Bone marrow (tissue), 2 donors: ENCODE measurements at places on chromosomes 2 and 18.

DNA sequence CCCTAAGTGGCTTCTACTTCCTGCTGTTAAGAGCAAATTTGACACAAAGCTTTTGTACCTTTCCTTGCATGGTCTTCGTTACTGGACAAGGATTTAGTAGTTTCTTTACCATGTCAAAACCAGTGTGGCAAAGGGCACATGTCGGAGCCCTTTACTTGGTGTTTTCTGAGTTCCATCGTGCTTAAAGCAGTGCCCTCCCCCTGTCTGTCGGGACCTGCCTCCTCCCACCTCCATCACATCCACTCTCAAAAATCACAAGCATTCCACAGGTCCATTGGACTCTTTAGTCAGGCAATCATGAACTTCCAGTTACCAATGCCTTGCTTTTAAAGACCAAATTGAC, 763 bp downstream of the CCDC141 start:
- DNase-seq = no peak

- DNase-seq = no peak
Measured at GRCh38 chr2:172374318-172375240, 52.8 kb upstream of the ITGA6 start.

DNA sequence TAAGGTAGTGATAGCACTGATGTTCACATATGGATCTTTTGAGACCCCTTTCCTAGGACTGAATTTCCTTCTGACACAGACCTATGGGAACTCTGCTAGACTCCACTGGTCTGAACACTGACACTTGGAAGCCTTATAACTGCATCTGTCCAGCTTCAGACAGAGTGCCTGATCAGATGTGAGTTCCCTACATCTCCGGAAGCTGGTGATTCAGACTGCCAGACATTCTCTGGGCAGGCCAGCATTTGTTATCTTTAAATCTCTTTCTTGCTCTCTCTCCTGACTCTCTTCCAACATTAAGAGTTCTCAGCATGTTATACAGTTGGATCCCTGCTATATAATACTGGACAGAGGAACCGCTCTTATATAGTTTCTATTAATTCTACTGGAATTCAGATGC, 408.5 kb downstream of the ZEB2 start:
- DNase-seq = no peak

DNA sequence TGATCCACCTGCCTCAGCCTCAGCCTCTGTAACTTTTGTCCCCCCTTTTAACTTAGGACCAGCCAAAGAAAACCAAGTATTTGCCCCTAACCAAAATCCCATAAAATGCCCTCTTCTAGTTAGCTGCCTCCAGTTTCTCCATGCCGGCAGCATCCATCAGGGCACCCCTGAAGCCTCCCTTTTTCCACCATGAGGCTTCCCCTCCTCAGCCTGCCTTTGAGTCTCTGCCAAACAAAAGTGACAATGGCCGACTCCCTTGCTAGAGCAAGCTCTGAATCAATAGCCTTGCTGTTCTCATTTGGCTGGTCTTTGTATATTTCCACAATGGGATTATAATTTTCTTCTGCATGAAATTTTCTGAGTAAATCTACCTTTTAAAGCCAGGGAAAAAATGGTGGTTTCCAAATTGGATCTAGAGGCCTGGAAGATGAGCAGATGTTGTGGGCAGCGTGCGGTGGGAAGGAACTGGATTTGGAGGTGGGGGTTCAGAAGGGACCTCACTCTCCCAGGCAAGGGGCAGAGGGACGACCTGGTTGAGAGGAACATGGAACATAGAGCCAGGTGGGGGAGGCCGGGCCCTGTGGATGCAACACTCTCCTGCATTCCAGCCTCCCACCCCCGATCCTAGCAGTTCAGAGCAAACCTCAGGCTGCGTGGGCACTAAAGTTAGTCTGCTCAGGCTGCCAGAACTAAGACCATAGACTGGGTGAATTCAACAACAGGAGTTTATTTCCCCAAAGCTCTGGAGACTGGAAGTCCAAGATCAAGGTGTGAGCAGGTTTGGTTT, 80.6 kb downstream of the HS6ST1 start:
- DNase-seq = no peak

GRCh38 chr2:191691898-191692297, 14.0 kb downstream of the NABP1 start:
- DNase-seq = no peak

DNA sequence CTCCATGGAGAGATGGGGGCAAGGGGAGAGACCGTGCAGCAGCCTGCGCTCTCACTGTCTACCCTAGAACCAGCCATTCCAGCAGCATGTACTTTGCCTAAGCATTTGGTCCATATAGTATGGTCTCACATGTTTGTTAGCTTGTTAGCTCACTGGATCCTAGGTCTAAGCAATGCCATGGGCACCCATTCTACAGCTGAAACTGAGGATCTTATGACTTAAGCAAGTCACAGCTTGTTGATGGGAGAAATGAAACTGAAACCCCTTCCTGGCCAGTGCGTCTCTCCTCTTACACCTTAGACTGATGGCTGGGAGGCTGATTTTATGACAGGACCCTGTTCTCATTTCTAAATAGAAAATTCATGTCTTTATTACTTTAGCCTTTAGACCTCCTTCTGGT, 90.1 kb downstream of the EPAS1 start:
- DNase-seq = no peak

DNA sequence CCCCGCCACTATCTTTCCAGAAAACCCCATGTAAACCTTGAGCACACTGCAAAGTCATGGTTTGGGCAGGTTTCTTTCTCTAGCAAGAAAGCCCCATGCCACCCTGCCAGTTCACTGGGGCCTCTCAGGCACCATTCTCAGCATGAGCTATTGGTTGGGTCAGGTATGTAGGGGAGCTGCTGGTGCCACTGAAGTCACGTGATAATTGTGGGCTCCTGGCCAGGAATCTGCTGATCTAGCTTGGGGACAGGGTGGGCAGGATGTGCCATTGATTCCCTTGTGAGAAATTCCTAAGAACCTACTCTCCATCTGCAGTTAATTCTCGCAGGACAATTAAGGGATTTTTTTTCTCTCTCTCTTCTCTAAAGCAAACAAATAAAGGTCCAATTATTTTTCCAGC, 26.5 kb upstream of the HNMT start:
- DNase-seq = no peak

DNA sequence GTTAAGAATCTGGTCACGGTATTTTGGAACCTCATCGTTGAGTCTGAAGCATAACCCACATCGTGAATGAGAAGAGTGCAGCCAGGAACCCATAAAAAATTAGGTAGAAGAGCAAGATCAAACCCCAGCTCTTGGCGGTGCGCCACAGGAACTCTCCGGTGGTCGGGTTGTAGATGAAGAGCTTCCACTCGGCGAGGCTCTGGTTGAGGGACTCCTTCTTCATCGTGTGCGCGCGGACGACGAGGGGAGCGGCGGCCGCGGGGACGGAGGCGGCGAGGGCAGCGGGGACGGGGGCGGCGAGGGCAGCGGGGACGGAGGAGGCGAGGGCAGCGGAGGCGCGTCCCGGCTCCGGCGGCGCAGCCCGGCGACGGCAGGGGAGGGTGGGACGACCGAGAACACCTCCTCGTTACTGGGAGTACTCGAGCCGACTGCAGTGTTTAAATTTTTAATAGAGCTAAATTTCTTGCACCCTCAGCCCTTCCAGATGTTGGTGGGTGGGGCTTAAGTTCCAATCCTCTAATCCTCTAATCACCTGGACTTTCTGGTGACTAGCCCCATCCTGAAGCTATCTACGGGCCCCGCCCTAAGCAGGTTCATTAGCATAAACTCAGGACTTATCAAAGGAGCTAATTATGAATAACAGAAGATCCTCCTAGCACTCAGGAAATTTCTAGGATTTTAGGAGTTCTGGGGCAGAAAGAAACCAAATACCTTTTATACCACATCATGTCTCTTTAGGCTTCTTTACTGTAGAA, 20.4 kb upstream of the PAPOLG start:
- DNase-seq = no peak

DNA sequence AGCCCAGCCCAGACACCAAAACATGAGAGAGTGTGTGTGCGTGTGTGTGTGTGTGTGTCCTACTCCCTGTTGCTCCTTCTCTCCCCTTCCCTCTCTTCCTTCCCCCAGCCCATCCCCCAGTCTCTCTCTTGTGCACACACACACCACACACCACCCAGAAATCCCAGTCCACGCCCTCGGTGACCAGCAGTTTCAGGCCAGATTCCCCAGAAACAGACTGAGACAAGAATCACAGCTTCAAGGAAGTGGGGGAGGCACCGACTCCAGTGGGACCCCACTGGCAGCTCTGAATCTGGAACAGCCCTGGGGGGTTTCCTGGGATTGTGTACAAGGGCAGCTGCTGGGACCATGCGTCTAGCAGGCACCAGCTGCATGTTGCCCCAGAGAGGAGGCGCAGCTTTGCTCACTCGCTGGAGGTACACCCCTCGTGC, 113.5 kb downstream of the NDUFA10 start:
- DNase-seq = no peak

DNA sequence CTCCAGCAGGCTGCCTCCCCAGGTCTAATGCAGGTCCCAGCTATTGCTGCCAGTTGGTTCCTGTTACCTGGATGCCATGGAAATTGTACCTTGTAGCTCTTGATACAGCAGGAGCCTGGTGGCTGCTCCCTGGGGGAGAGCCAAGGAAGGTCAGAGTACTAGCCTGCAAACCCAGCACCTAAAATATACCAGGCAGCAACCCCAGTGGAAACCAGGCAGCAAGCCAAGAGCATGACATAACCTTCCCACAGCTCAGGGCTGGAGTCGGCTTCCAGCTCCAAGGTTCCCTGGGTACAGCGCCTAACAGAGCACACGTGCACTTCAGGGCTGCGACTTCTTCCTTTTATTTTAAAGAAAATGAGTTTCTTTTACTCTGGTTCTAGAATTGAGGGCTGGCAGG, 30.3 kb downstream of the TNP1 start:
- DNase-seq = no peak

DNA sequence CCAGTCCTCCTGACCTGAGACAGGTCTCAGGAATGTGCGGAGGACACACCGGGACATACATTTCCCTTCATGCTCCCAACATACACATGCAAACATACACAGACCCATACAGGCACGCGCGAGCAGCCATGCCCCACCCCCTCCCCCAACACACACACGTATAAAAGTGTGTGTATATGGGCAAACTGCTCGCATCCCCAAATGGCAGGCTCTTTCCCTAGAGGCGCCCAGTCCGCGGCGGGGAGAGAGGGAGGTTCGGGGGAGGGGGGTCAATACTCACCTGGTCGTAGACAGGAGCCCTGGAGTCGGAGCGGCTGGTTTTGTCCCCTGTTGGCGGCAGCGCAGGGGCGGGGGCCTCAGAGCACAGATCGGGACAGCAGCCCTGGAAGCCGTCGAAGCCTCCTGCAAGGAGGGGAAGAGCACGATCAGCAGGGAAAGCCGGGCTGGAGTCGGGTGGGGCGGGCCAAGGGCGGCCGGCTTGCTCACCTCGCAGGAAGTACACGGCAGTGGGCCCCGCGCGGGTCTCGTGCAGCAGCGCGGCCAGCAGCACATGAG, 682 bp downstream of the DUSP2 start:
- DNase-seq = peak; percentile 69

DNA sequence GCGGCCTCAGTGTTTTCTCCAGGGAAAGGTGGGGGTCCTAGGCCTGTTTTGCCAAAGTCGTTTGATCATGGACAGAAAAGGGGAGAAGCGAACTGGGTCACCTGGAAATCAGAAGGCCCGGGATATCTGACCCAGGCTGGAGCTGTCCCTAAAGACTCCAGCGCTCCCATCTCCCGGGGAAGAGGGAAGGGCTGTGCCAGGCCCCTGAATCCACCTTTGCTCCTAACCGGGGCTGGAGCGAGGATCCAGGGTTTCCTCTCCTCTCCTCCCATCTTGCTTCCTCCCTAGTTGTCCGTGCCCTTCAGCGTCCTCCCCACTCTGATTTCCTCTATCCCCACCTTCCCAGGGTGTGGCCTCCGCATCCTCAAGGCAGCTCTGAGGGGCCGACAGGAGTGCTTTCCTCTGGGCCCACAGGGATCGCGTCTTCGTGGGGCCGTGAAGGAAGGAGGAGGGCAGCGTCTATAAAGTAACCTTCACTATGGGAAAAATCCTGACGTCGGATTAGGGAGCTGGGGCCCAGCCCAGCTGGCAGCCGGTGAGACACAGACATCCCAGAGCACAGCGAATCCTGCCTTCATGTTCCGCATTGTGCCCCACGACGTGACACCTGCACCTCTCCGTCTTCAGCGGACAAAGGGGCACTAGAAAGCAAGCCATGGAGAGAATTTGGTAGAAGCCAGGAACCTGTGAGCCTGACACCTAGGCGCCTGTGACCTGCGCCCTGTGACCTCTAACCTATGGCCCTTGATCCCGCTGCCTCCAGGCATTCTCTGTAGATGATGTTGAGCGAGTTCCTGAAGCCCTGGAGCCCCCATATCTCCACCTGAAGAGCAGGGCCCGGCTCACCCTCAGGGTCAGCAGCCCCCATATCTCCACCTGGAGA, 212.7 kb upstream of the SALL3 start:
- DNase-seq = no peak

GRCh38 chr2:170680172-170680941, 34.8 kb upstream of the SP5 start:
- DNase-seq = no peak

GRCh38 chr18:13441736-13442135, 223.2 kb downstream of the LDLRAD4 start:
- no peak for DNase-seq

DNA sequence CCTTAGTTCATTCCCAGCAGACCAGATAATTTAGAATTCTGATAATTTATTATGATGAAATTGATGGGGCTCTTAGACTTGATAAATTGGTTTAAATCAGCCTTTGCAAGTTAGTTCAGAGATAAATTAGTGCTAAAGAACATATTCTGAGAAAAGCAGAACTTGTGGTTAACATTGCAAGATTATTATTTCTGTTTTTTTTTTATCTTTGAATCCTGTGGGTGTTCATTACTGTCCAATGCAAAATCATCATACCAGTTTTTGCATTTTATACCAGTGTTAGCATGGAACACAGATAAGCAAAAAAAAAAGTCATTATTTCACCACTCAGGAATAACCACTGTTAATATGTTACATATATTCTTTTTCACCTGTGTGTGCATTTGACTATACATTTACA, 9.1 kb downstream of the SEPTIN2 start:
- DNase-seq = no peak

- no peak for DNase-seq
Measured at GRCh38 chr2:84817239-84817655, 63.6 kb downstream of the TRABD2A start.

GRCh38 chr18:35407871-35408481, 30.8 kb upstream of the ZNF396 start:
- DNase-seq = peak; percentile 84

DNA sequence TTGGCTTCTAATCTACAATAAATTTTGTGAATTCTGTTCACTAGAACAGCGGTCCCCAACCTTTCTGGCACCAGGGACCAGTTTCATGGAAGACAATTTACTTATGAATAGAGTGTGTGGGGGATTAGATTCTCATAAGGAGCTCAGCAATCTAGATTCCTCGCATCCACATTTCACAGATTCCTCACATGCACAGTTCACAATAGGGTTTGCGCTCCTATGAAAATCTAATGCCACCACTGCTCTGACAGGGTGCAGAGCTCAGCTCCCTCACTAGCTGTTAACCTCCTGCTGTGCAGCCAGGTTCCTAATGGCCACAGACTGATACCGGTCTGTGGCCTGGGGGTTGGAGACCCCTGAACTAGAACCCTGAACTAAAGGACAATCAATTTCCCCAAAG, 1568.6 kb upstream of the NXPH2 start:
- no peak for DNase-seq

GRCh38 chr2:70718736-70719135, 49.3 kb downstream of the ADD2 start:
- no peak for DNase-seq

- no peak for DNase-seq
Measured at GRCh38 chr2:30757749-30758148, 49.5 kb downstream of the CAPN13 start.
